ENCODE measurements at places on chromosomes 7 and 10.

GRCh38 chr7:147015999-147016398, 899.4 kb downstream of the CNTNAP2 start:
- no peak for DNase-seq

DNA sequence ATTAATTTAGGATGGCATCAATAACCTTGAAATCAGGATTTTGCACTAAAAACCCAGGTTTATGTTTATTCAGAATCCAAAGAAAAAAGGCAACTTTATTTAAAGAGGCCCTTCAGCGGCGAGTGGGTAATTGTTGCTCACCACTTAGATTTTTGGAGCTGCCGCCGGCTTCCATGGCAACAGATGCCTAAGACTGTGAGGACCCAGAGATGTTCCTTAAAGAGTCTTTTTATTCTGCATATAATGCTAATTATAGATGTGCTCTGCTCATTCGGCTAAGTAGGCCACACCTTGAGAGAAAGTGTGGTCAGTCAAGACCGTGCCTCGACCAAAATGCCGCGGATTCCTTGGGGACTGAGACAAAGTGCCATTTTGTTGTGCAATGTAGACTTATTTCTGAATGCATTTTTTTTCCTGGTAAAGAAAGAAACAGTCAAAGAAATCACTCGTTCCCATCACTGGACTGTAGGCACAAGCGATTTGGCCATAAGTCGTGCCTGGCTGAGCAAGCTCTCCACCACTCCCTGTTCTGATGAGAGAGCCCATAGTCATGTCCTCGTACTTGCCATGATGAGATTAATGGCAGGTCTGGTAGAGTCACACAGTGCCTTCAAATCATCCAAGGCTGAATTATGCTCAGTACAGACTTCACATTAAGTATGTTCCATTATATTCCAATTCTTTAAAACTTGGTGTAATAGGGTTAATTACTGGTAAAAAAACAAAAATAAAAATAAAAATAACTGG, 21.4 kb upstream of the MGMT start:
- DNase-seq, result no peak

GRCh38 chr7:39407137-39407536, 159.1 kb upstream of the YAE1 start:
- DNase-seq, result no peak

- peak; percentile 36 for DNase-seq
These were observed 180.5 kb downstream of the PFKFB3 start for GRCh38 chr10:6383096-6383812.

DNA sequence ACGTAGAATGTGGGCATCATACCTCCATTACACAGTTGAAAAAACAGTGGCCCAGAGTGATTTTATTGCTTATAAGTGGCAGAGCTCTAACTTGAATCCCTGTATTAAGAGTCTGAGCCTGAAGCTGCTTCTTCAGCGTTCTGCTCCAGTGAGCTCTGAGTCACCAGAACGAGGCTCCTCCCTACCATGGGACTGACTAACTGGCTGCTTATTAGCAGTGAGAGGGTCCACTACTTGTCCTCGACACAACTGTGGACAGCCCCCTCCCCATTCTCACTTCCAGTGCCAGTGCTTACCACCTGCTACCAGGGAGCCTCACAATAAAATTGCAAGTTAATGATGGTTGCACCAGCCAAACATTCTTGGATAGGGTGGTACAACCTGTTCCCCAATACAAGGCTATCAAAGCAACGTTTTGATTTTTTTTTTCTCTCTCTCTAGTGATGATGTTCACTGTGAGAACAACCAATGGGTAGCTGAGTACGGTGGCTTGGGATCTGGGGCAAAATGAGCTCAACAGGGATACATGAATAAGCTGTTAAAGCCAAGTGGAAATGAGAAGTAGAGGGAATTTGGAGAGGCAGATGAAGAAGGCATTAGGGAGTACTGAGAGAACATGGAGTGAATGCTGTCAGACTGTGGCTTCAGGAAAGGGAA, 2.7 kb upstream of the NRG3 start:
- DNase-seq, result no peak

GRCh38 chr7:67462781-67463191, 466.2 kb downstream of the TYW1 start:
- no peak for DNase-seq

- no peak for DNase-seq
These were observed 623.7 kb downstream of the TYW1 start for GRCh38 chr7:67620216-67620933.

- no peak for DNase-seq
These were observed 255.6 kb downstream of the ZEB1 start for GRCh38 chr10:31574577-31574976.

- DNase-seq, result no peak
These were observed 35.0 kb downstream of the GLRX3 start for GRCh38 chr10:130171196-130171595.

GRCh38 chr7:32393861-32394260, 96.3 kb downstream of the LSM5 start:
- no peak for DNase-seq

DNA sequence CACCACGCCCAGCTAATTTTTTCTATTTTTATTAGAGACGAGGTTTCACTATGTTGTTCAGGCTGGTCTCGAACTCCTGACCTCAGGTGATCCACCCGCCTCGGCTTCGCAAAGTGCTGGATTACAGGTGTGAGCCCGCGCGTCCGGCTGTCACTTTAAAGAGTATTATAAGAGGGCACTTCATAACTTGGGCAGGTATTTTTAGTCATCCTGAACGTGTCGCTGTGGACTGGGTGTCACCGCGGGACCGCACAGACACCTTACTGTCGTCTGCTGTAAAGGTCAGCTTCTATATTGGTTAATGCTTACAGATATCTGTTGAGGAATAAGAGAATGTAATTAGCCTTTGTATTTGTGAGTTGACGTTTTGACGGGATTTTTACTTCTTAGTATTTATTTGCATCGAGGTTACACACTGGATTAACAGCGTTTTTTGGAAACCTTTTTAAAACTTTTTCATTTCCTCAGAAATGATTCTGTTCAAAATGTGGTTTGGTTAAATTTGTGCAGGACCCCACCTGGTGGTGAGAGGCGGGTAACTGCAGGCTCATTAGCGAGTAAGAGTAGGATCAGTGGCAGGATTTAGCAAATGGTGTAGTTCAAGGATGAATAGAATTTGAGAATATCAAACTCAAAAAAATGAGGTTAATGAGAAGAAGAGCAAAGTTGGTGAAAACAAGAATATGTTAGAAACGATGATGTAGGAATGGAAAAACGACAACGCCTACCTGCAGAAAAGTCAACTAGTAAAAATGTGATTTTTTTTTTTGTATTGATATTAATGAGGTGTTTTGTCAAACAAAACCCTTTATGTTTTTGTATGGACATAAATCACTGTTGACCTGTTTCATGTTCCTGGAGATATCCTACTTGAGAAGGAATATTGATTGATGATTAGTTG, 3.2 kb downstream of the DNAJB6 start:
- DNase-seq, result peak; percentile 78

DNA sequence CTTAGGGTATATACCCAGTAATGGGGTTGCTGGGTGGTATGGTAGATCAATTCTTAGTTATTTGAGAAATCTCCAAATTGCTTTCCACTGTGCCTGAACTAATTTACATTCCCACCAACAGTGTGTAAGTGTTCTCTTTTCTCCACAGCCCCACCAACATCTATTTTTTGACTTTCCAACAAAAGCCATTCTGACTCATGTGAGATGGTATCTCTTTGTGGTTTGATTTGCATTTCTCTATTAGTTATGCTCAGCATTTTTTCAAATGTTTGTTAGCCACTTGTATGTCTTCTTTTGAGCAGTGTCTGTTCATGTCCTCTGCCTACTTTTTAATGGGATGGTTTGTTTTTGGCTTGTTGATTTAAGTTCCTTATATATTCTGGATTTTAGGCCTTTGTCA, 66.4 kb downstream of the MGAM2 start:
- no peak for DNase-seq

DNA sequence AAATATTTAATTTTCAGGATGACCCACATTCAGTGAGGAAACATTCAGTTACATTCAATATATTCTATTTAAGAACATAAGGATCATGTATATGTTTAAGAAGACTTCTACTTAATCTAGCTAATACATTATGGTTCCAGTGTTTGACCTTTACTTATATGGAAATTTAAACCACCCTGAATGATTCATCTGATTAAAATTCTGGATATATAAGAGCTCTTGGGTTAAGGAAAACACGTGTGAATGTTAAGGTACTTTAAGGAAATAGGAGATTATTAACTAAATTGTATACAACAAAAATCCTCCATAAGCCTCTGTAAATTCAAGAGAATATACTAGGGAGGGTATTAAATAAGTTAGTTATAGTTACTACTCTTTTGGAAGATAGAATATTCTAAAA, 40.9 kb downstream of the HDAC9 start:
- no peak for DNase-seq

DNA sequence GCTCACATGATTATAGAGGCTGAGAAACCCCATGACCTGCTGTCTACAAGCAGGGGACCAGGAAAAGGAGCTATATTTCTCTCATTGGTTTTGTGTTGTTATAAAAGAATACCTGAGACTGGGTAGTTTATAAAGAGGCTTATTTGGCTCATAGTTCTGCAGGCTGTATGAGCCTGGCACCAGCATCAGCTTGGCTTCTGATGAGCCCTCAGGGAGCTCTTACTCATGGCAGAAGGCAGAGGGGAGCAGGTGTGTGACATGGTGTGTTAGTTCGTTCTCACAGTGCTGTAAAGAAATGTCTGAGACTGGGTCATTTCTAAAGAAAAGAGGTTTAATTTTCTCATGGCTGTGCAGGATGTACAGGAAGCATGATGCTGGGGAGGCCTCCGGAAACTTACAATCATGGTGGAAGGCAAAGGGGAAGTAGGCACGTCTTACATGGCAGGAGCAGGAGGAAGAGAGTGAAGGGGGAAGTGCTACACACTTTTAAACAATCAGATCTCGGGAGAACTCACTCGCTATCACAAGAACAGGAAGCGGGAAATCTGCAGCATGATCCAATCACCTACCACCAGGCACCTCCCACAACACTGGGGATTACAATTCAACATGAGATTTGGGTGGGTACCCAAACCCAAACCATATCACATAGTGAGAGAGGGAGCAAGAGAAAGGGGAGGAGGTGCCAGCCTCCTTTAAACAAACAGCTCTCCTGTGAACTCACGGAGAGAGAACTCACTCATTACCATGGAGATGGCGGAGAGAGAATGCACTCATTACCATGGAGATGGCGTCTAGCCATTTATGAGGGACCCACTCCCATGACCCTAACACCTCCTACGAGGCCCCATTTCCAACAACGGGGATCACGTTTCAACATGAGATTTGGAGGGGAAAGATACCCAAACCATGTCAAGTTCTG, 133.4 kb downstream of the JCAD start:
- no peak for DNase-seq

- no peak for DNase-seq
These were observed 19.1 kb upstream of the DNAAF5 start for GRCh38 chr7:707296-708000.

GRCh38 chr10:24969841-24970281, 17.5 kb upstream of the PRTFDC1 start:
- no peak for DNase-seq

GRCh38 chr7:68511281-68511680, 1087.0 kb upstream of the AUTS2 start:
- DNase-seq, result no peak

- DNase-seq, result no peak
These were observed 236.9 kb downstream of the KLF6 start for GRCh38 chr10:3548076-3548475.

DNA sequence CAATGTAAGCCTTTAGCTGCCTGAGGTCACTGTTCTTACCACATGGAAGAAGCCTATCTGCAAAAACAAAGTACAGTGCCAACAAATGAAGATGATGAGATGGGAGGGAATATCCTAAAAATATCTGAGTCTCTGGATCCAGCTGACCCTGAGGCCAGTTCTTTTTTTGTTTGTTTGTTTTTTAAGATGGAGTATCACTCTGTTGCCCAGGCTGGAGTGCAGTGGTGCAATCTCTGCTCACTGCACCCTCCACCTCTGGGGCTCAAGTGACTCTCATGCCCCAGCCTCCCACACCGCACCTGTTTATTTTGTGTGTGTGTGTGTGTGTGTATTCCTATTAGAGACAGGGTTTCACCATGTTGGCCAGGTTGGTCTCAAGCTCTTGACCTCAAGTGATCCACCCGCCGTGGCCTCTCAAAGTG, 44.9 kb downstream of the HYCC1 start:
- DNase-seq, result no peak

GRCh38 chr7:35967366-35968139, 166.7 kb downstream of the SEPTIN7 start:
- no peak for DNase-seq

GRCh38 chr7:133822868-133823552, 304.1 kb upstream of the LRGUK start:
- no peak for DNase-seq

DNA sequence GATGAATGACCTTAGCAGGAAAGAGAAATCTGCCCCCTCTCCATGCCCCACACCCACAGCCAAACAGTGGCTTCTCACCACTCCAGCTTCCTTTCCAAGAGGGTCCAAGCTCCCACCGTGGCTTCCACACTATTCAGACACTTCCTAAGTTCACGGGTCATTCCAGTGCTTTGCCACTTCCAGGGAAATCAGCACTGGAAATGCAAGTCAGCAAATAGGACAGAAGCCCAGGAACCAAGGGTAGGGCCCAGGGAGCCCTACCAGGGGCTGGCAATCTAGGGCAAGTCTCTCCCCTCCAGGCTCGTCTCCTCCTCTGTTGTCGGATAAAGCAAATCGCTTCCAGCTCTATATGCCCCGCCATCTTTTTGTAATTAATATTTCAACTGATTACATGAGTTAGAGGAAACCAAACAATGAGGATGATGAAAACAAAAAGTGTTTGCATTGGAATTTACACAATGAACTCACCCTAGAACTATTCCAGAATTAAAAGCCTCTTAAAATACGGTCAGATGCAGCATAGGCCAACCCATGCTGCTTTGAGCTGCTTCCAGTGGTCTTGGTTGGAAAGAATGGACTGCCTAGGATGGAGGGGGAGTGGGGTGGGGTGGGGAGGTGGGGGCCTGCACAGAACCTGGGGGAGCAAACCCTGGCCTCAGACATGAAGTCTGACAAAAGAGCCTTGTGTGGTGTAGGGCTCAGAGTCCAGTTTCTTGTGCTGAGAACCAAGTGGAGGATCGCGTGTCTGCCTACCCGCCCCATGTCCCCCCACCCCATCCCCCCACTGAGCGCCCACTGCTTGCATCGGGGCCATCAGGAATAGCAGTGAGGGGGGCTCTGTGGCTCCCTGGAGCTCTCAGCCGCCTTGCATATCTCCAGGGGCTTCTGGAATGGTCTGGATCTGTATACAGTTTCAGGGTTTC, 74.6 kb upstream of the CPXM2 start:
- no peak for DNase-seq

- no peak for DNase-seq
These were observed 67.5 kb downstream of the STRA8 start for GRCh38 chr7:135300913-135301765.

GRCh38 chr7:127713758-127714157, 61.8 kb downstream of the SND1 start:
- DNase-seq, result no peak

DNA sequence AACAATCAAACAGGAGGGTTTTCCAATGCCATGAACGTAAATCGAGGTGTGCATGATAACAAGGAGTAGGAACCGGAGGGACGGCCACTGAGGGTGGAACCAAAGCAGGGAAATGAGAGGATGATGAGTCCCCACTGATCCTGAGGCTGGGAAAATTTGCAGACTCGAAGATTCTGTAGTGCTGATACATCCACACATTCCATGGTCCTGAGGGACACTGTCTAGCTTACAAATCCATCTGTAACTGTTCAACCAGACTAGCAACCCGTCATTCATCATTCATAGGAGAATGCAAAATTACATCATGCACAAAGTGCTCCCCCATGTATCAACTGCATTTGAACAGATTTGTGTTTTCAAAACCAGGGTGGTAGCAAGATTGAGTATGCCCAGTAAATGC, 189.7 kb downstream of the PTPRN2 start:
- DNase-seq, result no peak

GRCh38 chr7:151904270-151904669, 27.4 kb upstream of the PRKAG2 start:
- DNase-seq, result no peak

Measured in stimulated activated effector memory CD8-positive, alpha-beta T cell treated with anti-CD3 and anti-CD28 coated beads, Interleukin-12 subunit alpha, Interleukin-12 subunit beta, amount 100 ng/mL, for 72 hours (primary cell).